AG04449 (cell line): ENCODE measurements at places on chromosomes 1 and 21.

GRCh38 chr1:32693455-32694174, 9.0 kb downstream of the SYNC start:
- no peak for DNase-seq

DNA sequence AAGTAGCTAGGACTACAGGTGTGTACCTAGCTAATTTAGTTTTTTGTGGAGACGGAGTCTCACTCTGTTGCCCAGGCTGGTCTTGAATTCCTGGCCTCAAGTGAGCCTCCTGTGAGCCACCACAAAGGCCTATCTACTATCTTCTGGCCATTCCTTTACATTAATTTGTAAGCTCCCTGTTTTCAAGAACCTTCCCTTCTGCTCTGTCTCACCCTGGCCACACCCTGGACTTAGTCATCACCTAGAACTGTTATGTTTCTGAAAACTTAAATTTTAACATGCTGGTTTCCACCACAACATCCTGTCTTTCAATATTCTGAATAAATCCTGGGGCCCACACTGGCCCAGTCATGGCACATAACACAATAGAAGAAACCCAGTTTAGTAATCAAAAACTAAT, 4.9 kb upstream of the B4GALT3 start:
- no peak for DNase-seq

- DNase-seq, result no peak
These were observed 65.8 kb downstream of the TRABD2B start for GRCh38 chr1:47931395-47931794.

- DNase-seq, result no peak
These were observed 19.1 kb downstream of the ARHGAP29 start for GRCh38 chr1:94218332-94218731.

GRCh38 chr1:218658269-218658668, 313.1 kb downstream of the TGFB2 start:
- DNase-seq, result no peak

- no peak for DNase-seq
These were observed 39.1 kb upstream of the EFCAB14 start for GRCh38 chr1:46757956-46758528.

GRCh38 chr1:230003409-230003808, 63.6 kb upstream of the GALNT2 start:
- no peak for DNase-seq

DNA sequence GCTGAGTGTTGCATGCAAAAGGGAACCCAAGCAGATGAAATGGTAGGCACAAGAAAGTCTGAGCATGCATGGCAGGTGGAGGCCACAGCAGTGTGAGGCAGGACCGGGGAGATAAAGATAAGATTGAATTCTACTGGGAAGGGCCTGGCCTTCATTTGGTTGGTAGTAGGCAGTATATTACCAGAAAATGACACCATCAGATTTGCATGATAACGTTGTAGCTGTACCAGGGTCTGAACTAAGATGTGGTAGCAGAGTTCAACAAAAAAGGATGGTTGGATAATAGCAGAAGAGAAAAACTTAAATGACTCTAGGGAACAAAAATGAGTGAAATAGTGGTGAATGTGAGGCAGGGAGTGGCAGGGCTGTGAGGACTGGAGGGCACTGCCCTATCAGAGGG, 75.6 kb upstream of the DNAJC6 start:
- no peak for DNase-seq

GRCh38 chr21:34700605-34701004, 31.8 kb downstream of the CLIC6 start:
- DNase-seq, result no peak

DNA sequence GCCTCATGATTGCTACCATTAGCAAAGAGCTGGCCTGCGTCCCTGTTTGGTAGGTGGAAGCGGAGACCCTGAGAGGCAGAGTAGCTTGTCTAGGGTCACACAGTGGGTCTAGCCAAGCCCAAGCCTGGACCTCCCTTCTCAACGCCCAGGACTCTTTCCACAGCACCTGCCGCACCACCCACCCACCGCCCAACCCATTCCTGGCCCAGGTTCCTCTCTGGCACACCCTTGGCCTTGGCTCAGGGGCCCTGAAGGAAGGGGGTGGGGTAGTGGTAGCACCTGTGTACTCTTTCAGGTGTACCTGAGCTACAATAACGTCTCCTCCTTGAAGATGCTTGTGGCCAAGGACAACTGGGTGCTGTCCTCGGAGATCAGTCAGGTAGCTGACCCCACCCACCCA, 19.3 kb downstream of the FAM151A start:
- DNase-seq, result no peak

DNA sequence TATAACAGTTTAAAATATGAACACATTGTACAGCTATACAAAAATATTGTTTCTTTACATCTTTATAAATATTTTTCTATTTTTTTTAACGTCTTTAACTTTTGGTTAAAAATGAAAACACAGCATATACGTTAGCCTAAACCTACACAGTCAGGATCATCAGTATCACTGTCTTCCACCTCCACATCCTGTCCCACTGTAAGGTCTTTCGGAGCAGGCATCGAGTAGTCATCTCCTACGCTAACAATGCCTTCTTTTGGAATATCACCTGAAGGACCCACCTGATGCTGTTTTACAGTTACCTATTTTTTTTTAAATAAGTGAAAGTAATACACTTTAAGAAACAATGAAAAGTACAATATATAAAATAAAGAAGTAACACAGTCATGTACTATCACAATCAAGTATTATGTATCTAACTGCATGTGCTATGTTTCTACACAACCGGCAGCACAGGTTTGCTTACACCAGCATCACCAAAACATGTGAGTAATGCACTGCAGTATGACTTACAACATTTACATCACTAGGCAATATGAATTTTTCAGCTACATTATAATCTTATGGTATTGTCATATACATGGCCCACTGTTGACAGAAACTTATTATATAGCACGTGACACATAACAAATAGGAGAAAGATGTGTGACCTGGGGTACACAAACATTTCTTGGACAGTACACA, 254.4 kb downstream of the AKT3 start:
- DNase-seq, result no peak

DNA sequence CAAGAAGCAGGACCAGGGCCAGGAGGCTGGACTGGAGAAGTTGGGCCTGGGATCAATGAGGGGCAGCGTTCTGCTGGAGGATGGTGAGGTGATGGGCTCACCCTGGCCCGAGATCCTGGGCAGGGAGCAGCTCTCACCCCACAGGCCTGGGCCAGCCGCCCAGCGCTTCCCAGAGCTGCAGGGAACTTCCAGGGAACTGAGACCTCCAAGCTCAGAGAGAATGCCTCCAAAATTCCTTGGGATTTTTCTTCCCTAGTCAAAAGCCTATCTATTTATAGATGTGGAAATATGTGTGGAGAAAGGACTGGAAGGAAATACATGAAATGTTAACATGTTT, 121.2 kb downstream of the SPSB1 start:
- DNase-seq, result peak; percentile 61
